ENCODE measurements at places on chromosomes 13 and 19.

DNA sequence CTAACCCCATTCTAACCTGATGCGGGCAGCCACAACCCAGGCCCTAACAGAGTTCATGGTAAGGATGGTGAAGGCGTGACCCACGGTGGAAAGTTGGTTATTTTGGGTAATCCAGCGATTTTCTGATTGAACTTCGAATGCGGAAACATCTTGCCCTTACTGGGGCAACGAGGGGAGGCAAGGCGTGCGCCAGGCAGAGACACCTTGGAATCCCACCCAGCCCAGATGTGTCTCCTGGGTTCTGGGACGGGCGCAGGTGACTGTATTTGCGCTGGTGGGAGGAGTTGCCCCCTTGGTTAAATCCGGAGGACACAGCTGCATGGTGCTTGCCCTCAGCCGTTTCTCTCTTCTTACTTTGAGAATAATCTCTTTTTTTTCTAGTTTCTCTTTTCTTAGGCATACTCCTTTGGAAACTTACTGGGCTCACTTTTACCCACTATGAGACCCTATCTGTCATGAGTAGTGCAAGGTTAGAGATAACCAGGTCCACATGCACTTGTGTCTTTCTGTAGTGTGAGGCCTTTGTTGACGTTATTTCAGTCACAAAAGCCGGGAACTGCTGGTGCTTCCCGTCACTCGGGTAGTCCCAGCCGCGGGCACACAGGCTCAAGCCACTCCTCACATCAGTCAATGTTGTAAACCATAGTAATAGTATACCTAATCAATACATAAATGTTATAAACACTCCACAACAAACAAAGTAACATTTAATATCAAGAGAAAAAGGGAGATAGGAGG is 81.5 kb downstream of the ATP11A start:
- peak; percentile 37 for DNase-seq

- DNase-seq = no peak
Measured at GRCh38 chr13:62173958-62174357, 758.3 kb upstream of the PCDH20 start.

DNA sequence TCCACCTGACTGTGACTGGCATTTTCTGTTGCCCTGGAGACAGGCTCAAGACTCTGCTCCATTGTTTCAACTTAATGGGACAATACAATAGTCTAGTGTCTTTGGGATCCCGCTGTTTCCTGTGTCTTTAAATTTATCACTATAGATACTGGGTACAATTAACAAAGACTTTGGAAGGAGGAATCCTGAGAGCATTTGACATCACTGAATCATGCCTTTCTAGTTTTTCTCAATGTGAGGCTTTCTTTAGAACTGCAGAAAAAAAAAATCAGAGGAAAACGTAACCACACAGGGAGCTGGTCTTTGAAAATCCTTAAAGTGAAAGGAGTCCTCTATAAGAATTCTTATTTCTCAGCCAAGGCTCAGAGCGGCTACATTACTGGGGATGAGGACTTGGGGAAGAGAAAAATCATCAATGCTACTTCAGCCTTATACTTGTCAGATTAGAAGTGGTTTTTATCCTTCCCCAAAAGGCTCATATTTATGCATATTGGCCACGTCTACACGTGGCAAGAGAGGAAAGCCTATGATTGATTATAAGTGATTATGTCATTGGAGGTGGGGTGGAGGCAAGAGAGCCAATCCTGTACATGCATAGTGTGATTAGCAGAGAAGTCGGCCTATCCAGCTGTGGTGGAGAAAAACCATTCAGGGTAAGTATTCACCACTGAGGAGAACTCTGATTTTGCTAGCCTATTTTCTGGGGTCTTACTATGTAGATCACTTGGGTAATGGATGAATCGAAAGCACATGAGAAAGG is 34.4 kb upstream of the UBL3 start:
- no peak for DNase-seq

- DNase-seq = no peak
Measured at GRCh38 chr19:50492303-50493052, 15.8 kb upstream of the GARIN5A start.

DNA sequence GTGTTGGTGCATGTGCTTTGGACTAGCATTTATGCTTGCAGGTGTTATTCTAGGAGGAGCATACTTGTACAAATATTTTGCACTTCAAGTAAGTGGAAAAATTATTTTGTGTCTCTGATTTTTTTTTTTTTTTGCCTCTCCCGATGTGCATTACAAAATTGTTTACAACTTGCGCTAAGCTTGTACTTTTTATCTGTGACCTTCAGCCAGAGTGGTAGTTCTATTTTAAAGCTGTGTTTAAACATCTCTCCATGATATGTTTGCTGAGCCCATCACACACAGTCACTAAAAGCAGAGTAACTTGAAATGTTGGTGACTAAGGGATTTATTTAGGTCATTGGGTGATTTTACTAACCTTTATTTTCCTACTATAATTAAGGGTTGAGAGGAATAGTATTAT is 20.8 kb downstream of the ITM2B start:
- DNase-seq = no peak

- DNase-seq = no peak
Measured at GRCh38 chr19:35774274-35775045, 904 bp upstream of the ARHGAP33 start.

DNA sequence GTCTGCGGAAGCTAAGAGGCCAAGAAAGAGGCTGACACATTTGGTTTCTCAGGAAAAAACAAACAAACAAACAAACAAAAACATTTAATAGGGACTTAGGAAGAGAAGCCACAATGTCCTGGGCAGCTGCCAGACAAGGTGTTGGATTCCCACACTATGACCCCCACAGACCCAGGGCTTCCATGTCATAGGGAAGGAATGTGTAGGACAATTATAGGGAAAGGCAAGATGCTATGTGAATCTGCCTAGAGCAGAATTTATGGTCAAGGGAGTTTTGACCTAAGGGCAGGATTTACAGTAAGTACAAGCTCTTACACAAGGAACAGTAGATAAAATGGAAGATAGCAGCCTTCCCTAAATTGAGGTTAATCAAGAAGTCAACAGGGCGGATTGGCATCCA is 9.1 kb upstream of the CDADC1 start:
- DNase-seq = no peak

- no peak for DNase-seq
Measured at GRCh38 chr13:112905086-112905485, 63.9 kb upstream of the MCF2L start.

DNA sequence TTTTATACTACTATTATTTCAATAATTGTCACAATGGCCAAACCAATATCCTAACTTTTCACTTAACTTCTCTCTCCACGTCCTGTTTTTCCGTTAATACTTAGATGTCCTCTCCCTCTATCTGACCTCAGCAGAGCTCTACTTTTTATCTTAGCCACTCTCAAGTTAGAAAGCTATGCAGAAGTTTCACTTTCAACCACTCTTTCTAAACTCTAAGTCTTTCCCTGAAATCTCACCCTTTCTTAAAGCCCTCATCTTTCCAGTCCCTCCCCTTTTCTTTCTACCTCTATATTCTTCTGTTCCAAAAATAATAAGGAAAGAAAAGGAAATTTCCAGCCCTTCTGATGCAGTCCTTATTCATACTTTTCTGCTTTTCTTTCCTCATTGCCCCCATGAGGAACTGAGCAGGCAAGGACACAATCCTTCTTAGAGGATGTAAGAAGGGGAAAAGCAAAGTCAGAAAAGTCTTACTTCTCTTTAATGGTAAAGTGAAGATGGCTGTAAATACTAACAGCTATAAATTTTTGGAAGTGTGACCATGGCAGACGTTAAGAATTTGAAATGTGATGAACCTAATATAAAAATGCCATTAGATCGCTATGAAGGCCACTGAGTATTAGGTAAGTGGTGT is 23.0 kb downstream of the FAM216B start:
- no peak for DNase-seq

DNA sequence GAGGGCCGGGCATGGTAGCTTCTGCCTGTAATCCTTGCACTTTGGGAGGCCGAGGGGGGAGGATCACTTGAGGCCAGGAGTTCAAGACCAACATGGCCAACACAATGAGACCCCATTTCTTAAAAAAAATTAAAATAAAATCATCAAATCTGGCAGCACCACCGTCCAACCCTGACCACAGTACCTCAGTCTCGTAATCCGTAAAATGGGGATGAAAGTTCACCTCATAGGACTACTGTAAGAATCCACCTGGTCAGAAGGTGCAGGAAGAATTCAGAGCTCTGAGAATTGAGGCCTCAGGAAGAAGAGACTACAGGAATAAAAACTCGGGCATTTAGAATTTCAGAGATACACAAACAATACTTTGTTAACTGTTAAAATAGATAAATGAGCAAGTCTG is 3.1 kb downstream of the PPP1R13L start:
- DNase-seq = no peak

All from COR-L47 (cell line).